ENCODE measurements at places on chromosomes 16 and 17. TPM values are rescaled to one million over a fixed set of nuclear protein-coding genes. Genes with fewer than 3 reads are reported as not detected.

DNA sequence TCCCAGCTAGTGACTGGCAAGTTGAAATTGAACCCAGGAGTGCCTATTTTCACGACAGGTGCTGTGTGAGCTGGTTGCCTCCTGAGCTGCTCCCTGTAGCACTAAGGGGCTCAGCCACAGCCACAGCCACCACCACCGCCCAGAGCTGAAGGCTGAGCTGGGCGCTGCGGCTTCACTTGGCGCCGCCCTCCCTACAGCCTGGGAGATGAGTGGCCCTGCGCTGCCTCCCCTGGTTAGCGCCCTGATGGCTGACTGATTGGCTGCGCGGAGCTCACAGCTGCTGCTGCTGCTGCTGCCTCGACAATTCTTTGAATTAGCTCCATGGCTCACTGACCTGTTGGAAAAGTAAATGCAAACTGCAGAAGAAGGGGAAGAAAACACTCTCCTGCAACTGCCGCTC is 91.8 kb upstream of the TMEM132E start:
- no peak for DNase-seq

DNA sequence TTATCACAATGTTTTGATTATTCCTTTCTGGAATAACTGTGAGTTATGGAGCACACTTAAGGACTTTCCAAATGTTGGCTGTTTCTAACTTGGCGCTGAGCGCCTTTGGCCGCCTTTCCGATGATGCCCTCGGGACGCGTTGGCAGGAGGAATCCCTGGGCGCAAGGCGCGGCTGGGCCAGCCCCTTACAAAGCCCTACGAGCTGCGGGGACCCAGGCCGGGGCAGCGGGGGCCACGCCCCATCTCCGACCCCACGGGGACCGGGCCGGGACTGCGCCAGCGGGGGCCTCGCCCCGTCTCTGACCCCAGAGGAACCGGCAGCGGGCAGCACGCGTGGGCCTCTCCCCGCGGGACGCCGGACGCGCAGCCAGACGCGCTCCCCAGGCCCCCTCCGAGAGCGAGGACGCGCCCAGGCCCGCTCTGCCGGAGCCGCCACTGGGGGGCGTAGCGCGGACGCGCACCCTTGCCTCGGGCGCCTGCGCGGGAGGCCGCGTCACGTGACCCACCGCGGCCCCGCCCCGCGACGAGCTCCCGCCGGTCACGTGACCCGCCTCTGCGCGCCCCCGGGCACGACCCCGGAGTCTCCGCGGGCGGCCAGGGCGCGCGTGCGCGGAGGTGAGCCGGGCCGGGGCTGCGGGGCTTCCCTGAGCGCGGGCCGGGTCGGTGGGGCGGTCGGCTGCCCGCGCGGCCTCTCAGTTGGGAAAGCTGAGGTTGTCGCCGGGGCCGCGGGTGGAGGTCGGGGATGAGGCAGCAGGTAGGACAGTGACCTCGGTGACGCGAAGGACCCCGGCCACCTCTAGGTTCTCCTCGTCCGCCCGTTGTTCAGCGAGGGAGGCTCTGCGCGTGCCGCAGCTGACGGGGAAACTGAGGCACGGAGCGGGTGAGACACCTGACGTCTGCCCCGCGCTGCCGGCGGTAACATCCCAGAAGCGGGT is at the start of gene GAA:
Gene GAA, plus strand, starts transcription at position 571 of the 935 bp plus-strand sequence. CDS start 3,006 bp downstream, outside the sequence.
- DNase-seq: peak; percentile 96

Gene LGALS9B
- total RNA-seq: 0.05 TPM

- no peak for DNase-seq
Observed at GRCh38 chr16:80100186-80100585, 440.6 kb upstream of the DYNLRB2 start.

- no peak for DNase-seq
Observed at GRCh38 chr16:8795818-8796217, 1.6 kb downstream of the TMEM186 start.

DNA sequence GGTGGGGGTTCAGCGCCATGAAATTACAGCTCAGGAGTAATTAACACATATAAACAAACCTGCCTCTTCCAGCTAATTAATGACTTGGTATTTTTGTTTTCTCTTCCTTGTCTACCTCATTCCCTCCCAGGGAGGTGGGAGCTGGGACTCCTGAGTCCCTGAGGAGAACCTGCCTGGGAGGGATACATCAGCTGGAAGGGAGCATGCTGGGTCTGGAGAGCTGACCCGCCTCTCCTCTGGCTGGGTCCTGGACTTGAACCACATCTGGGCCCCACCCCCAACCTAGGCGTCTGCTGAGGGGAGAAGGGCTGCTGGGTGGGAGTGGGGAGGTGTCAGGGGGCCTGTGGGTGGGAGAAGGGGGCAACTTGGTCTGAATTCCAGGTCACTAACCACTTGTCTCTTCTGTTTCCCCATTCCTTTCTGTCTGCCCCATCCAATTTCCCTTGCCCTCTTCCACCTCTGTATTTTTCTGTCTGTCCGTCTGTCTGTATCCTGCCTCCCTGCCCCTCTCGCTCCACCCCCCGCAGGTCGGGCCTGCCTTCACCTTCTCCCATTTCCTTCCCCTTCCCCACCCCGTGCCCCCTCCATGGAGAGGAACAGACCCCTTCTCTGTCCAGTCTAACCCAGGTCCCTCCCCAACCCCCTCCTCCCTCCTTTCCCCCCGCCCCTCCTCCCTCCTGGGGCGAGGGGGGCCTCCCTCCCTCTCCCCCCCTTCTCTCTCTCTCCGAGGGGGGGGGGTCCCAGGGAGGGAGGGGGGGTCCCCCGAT is at the start of gene NLGN2:
Gene NLGN2, plus strand, starts transcription at position 361 of the 767 bp plus-strand sequence. CDS start 411 bp downstream, outside the sequence.
- DNase-seq: no peak

- DNase-seq: no peak
Observed at GRCh38 chr17:45345246-45345553, 28.4 kb upstream of the MAP3K14 start.

GRCh38 chr17:71921796-71922195 is 199.0 kb upstream of the SOX9 start:
- no peak for DNase-seq

GRCh38 chr17:76824093-76824492 is 44.1 kb upstream of the MGAT5B start:
- no peak for DNase-seq

Gene EFNB3
- 0.52 TPM for total RNA-seq

- no peak for DNase-seq
Observed at GRCh38 chr16:8967132-8967821, 3.6 kb upstream of the USP7 start.

- no peak for DNase-seq
Observed at GRCh38 chr17:9151091-9151490, 129.8 kb downstream of the NTN1 start.

DNA sequence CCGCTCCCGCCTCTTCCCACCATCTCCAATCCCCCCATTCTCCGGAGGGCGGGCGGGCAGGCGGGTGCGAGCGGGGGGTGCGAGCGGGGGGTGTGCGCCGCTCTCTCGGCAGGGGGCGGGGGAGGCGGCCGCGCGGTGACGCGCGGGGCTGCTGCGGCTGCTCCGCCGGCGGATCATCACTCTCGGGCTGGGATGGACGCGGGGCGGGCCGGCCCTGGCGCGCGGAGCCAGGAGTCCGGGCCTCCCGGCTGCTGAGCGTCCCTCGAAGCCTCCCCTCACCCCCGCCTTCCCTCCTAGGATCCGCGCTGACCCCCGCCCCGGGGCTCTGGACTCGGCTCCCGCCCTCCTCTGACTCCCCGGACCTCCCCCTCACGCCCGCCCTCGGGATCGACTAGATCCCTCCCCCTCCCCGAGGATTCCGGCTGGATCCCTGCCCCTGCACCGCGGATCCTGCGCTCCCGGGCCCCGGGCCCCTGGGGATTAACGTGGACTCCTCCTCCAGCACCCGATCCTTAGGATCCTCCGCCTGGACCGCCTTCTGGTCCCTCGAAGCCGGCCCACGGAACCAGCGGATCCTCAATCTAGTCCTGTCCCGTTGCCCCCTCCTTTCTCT is 946 bp upstream of the TMEM256 start:
- DNase-seq: no peak

Gene SKAP1
- total RNA-seq: 28.8 TPM

DNA sequence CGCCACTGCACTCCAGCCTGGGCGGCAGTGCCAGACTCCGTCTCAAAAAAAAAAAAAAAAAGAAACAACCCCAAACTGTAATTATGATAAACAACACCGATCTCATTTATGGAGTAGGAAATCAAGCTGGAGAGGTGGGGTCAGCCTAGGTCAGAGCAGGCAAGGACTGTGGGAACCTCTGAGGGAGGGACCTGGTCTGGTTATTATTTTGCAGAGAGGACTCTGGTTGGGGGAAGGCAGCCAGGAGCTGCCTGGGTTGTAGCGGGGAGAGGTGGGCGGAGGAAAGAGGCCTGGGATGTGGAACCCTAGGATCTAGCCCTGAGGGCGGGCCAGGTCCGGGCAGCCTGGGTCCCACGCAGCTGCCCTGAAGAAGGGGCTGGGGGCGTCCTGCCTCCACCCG is 10.9 kb upstream of the HS3ST6 start:
- DNase-seq: no peak

- DNase-seq: no peak
Observed at GRCh38 chr16:16118337-16118736, 105.0 kb downstream of the ABCC6 start.

DNA sequence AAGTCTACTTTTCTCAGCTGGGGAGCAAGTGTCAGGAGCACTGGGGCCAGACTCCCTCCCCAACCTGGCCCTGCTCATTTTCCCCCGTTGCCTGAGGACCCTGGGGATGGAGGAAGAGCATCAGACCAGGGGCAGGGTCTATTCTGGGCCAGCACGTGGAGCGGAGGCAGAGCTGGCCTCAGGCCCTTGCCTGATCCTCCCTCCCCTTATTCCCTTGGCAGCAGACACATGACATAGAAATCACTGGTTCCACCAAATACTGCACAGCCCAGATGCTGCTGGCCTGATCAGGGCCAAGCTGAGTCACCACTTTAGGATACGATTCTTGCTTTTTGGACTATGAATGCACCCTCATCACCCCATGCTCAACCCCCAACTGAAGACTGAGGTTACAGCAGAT is 15.8 kb upstream of the AGRP start:
- no peak for DNase-seq

Gene C17orf75
- total RNA-seq: 21.5 TPM

DNA sequence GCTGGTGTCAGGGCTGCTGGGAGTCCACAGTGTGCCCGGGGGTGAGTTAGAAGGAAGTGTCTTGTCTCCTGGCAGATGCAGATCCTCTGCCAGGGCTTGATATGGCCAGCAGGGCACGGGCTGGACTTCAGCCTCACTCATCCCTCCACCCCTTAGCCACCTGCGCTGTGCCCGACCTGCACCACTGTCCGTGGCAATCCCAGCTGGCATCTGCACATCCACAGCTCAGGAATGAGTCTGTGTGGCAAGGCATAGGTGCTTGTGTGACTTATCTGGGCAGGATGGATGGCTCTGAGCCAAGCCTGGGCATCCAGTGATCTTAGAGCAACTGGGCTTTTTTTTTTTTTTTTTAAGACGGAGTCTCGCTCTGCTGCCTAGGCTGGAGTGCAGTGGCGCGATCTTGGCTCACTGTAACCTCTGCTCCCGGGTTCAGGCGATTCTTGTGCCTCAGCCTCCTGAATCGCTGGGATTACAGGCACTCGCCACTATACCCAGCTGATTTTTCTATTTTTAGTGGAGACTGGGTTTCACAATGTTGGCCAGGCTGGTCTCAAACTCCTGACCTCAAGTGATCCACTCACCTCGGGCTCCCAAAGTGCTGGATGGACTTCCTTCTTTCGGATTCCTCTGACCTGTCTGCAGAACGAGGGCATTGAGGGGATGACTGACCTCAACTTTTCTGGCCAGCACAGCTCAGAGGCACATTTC is 22.5 kb upstream of the CACNG1 start:
- DNase-seq: no peak

- DNase-seq: no peak
Observed at GRCh38 chr17:79461041-79461440, 149.8 kb downstream of the RBFOX3 start.

GRCh38 chr16:28925386-28926228 is 569 bp upstream of the RABEP2 start:
- DNase-seq: peak; percentile 90

GRCh38 chr17:7971651-7972050 is 30.8 kb upstream of the GUCY2D start:
- DNase-seq: no peak

- DNase-seq: no peak
Observed at GRCh38 chr16:80940069-80940856, 66.4 kb downstream of the CMC2 start.

Gene MYH11
- 1.1 TPM for total RNA-seq

Gene SYNGR3
- 1.2 TPM for total RNA-seq

Gene USP32
- total RNA-seq: 26.4 TPM

Gene SMG6
- 31.0 TPM for total RNA-seq

Gene PRSS27
- 0.28 TPM for total RNA-seq

DNA sequence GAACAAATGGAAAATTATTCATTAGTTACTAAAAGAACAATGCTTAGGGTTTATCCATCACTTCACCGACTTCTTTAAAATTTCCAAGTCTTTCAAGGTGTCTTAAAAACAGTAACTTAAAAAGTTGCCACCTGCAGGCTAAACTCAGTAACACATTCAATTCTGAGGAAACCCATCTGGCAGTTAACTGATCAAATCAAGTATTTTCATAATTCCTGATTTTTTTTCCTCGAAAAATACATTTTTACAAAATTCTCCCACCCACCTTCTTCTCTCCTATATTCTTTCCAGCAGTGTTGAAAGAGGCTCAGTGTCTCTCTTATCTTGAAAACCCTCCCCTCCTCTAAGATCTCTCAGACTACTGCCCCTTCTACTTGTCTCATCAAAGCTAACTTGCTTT is 29.9 kb downstream of the PARN start:
- DNase-seq: peak; percentile 0

Gene PMFBP1
- total RNA-seq: 1.8 TPM

GRCh38 chr17:18158022-18158600 is 25.5 kb upstream of the ALKBH5 start:
- peak; percentile 91 for DNase-seq

DNA sequence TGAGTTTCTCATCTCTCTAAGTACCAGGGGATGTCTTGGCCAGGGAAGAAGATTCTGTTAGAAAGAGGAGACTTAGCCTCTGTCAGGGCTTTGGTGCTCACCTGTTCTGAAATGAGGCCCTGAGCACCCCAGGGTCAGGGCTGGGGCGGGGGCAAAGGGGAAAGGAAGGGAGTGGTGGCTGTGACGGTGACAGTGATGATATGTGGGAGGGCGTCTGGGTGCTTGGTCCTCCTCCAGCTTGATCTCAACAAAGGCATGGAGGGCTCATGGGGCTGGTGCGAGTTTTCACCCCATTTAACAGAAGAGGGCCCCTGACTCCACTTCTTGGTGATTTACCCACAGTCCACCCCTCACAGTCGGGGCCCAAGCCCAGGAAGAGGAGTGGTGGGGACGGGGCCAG is 15.1 kb downstream of the SOX8 start:
- DNase-seq: no peak

- no peak for DNase-seq
Observed at GRCh38 chr17:51371732-51372151, 111.4 kb downstream of the UTP18 start.

Gene GINS3
- 11.1 TPM for total RNA-seq
